Epithelial cell of esophagus (primary cell): ENCODE measurements at places on chromosomes 2 and 18.

DNA sequence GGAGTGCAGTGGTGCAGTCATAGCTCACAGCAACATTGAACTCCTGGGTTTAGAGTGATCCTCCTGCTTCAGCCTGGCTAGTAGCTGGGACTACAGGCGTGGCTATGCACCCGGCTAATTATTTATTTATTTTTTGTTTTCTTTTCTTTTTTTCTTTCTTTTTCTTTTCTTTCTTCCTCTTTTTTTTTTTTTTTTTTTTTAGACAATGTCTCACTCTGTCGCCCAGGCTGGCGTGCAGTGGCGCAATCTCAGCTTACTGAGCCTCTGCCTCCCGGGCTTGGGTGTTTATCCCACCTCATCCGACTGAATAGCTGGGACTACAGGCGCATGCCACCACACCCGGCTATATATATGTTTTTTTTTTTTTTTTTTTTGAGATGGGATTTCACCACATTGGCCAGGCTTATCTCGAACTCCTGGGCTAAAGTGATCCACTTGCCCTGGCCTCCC, 1.4 kb upstream of the ANXA4 start:
- DNase-seq, result peak; percentile 55

GRCh38 chr18:76405681-76406356, 89.2 kb downstream of the ZNF516 start:
- DNase-seq, result peak; percentile 46

DNA sequence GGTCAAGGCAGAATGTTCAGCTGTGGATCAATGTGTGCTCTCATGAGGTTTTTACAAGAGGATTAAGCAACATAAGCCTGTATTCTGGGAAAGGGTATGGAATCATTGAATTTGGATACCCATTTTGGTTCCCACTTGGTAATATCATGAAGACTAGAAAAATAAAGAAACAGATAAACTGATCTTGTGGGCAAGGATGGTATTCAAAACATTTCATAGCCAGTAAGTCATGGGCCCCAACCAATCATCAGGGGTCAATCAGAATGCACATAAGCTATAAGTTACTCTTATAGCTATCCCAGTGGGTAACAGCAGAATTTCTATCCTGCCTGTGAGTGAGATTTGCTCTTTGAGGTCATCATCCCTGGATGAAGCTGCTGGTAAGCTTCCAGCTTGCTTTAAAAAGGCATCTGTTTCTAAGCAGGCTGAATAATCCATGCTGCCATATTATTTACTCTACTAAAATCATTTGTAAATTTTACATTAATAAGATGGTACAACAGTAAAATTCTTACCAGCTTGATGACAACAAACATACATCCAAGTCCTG, 291.2 kb downstream of the RAD51AP2 start:
- DNase-seq, result no peak

DNA sequence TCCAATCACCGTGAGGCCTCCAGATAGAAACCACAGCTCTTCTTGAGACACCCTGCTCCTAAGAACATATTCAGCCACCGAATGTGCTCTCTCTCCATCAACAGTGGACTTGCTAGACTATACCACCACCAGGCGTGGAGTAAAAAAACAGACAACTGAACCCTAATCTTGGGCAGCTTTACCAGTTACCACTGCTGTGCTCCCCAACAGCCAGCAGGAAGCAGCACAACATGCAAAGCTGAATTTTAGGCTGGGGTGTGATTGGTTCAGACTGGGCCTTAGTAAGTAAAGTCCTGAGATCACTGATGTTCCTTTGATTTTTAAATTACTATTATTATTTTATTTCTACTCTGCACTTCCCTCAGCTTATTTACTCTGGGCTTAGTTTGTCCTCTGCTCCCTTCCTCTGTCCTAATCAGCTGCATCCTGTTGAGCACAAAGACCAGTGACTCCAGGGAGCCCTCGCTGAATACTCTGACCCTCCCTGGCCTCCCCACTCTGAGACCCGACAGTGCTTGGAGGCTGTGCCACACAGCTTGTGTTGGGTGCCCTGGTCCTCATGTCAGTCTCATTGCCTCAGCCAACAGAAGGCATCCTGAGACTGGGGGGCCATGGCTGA, 21.9 kb downstream of the MRPL35 start:
- DNase-seq, result peak; percentile 66

- DNase-seq, result peak; percentile 65
Measured at GRCh38 chr2:158291544-158292180, 164.9 kb downstream of the CCDC148 start.
